ENCODE measurements at places on chromosomes 1 and 21. TPM values are rescaled to one million over a fixed set of nuclear protein-coding genes. Genes with fewer than 3 reads are reported as not detected.

SLC2A5 gene
- 13.2 TPM for polyA plus RNA-seq

MYOM3 gene
- polyA plus RNA-seq, result 86.7 TPM

MANEAL gene
- polyA plus RNA-seq, result 3.7 TPM

FCAMR gene
- polyA plus RNA-seq, result not detected

PGLYRP3 gene
- polyA plus RNA-seq, result not detected

MARK1 gene
- 2.6 TPM for polyA plus RNA-seq

KRTAP10-6 gene
- not detected for polyA plus RNA-seq

TCP10L gene
- 0.27 TPM for polyA plus RNA-seq

MAN1C1 gene
- 1.9 TPM for polyA plus RNA-seq

NLRP3 gene
- polyA plus RNA-seq, result 0.22 TPM

GRHL3 gene
- polyA plus RNA-seq, result not detected

- no peak for DNase-seq
These were observed 15.8 kb downstream of the OR14I1 start for GRCh38 chr1:248686815-248687214.

DNA sequence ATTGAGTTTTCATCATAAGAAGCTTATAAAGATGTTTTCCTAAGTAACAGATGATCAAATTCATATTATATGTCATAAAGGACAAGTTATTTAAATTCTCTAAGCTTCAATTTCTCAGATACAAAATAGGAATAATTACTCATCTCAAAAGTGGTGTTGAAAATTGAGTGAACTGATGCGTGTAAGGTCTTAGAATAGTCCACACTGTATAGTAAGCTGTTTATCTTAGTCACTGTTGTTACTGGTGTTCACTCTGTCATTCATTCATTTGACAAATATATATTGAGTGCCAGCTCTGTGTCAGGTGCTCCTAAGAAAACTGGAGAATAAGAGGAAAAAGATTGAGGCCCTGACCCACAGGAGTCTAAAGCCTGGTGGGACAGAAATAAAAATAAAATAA is 186.3 kb upstream of the BRINP3 start:
- DNase-seq, result no peak

DNA sequence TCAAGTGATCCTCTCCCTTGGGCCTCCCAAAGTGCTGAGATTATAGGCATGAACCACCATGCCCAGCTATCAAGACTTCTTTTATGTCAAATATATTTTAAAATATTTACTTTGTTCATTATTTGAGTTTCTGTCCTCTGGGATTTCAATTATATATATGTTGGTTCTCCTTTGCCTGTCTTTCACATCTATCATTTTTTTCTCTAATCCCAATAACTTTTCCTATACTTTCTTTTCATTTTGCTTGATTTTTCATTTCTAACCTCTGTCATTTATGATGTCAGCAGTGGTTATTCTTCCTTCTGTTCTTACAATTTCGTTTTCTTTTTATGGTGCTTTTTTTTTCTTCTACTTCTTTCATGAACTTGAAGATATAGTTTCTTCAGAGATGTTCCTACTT is 47.3 kb downstream of the SLC35F3 start:
- DNase-seq, result no peak

- DNase-seq, result no peak
These were observed 95.4 kb upstream of the GUCA2B start for GRCh38 chr1:42057800-42058199.

GRCh38 chr1:99849413-99849743 is 783 bp upstream of the AGL start:
- no peak for DNase-seq

GRCh38 chr1:184395370-184395769 is 8.5 kb downstream of the C1orf21 start:
- no peak for DNase-seq

DNA sequence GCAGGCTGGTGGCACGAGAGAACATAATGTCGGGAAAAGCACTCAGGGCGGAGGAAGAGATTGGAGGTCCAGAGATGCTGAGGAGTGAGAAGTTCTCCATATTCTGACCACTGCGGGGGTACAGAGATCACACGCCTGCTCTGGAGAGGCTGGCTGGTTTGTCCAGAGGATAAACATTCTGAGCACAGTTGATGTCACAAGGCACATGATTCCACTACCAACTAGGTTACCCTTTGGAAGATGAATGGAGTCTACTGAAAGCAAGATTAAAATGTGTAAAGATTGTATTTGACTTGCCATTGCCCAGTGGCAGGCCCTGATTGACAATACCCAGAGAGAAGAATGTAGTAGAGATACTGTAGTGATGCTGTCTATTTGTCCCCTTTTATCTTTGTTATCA is at the start of gene SPATA46:
TSS of gene SPATA46 (minus strand) at position 164 of the 400 bp plus-strand sequence. CDS start at position 100, 64 bp downstream.
- DNase-seq, result no peak

- no peak for DNase-seq
These were observed 1018.8 kb downstream of the AMY1C start for GRCh38 chr1:104768466-104768865.

DNA sequence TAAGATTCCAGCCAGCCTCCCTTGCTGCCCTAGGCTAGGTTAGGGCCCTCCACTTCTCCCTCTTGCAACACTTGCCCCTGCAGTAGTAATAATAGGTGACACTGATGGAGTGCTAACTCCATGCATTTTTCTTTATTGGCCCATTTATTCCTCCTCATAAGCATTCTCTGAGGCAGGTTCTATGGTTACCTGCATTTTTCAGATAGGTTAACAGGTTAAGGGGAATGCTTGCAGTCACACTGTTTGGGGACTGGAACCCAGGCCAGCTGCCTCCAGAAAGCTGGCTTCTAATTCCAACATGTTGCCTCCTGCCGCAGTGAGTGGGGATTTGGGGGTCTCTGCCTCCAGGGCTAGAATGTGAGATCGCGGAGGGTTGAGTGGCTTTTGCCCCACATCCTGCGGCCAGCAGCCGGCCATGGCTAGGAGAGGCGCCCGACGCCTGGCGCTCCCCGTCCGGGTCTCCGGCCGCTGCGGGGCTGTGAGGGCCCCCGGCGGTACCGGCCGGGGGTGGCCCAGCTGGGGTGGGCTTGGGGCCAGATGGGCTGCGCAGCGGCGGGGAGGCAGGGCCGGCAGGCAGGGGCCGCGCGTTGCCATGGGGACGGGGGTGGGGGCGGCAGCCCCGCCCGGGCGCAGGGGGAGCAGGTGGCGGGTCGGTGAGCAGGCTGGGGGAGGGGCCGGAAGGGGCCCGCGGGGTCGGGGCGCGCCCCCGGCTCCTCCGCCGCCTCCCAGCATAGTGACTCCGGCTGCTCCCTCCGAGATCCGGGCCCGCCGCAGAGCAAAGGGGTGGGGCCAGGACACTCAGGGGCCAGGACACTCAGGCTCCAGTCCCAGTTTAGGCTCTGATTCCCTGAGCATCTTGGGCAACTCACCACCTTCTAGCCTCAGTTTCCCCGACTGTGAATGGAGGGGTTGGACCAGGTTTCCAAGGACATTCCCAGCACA is 68.4 kb upstream of the SSBP3 start:
- DNase-seq, result peak; percentile 35

DNA sequence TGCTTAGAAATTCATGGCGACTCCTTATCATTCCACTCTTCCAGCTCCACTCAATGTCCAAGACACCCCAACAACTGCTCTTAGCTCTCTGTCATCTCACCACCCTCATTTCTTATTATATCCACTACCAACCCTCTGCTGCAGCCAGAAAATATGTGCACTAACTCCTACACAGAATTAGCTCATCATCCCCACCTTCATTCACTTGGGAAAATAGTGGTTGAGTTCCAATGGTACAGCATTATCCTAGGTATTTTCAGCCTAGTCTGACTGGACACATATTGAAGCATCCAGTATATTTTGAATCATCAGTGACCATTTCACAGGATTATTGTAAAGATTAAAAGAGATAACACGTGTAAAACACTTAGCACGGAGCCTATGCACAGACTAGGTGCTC is 16.7 kb upstream of the VSIG8 start:
- DNase-seq, result no peak

DNA sequence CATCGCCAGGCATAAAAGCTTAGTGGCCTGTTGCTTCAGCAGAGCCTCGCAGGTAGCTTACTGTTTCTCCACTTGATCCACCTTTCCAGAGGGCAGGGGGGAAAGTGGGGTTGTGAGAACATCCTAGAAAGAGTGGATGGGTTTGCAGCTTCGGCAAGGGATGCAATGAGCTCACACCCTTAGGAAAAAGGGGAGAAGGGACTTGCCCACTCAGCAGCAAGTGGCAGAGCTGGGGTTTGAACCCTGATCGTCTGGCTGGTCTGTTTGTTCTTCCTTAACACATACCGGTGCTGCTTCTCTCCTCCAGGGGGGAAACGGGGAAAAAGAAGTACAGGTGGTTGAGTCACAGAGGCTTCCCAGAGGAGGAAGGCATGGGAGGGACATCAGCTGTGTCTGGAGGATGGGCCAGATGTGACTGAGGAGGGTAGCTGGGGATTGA is 1.0 kb downstream of the TMEM201 start:
- DNase-seq, result no peak

- DNase-seq, result no peak
These were observed 16.4 kb downstream of the S100A7 start for GRCh38 chr1:153444078-153444477.

GRCh38 chr1:94302497-94302896 is 65.1 kb upstream of the ARHGAP29 start:
- no peak for DNase-seq

- no peak for DNase-seq
These were observed 9.3 kb upstream of the FCAMR start for GRCh38 chr1:206979379-206980043.

DNA sequence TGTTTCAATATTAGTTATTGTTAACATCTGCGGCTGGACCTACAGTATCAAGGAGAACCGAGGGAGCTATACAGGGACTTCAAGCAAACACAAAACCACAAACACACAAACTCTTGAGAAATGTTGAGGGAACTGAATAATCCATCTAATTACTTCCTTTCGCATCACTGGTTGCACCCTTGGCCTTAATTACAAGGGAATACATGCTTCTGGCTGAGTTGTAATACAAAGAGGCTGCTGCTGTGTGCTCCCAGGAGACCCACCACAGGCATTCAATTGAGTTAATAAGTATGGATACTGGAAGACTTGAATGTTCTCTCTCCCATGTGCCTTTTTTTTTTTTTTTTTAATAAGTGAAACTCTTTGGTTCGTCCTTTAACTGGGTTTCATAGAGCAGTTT is 16.8 kb upstream of the SMYD2 start:
- no peak for DNase-seq

DNA sequence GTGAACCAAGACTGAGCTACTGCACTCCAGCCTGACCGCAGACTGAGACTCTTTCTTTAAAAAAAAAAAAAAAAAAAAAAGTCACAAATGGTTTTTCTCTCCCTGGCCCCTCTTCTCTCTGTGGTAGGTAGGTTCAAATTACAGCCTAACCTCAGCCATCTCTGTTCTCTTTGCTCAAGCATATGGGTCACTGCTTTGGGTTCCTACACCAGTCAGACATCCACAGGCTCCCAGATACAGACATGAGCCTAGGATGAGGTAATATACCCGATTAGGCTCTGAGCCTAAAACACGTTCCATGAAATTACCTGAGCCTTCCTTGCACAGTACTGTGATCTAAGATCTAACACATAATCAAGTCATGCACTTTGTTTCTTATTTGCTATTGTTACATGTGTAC is 90.5 kb upstream of the JAK1 start:
- DNase-seq, result no peak

- no peak for DNase-seq
These were observed 206.2 kb upstream of the PTBP2 start for GRCh38 chr1:96515430-96515829.

DNA sequence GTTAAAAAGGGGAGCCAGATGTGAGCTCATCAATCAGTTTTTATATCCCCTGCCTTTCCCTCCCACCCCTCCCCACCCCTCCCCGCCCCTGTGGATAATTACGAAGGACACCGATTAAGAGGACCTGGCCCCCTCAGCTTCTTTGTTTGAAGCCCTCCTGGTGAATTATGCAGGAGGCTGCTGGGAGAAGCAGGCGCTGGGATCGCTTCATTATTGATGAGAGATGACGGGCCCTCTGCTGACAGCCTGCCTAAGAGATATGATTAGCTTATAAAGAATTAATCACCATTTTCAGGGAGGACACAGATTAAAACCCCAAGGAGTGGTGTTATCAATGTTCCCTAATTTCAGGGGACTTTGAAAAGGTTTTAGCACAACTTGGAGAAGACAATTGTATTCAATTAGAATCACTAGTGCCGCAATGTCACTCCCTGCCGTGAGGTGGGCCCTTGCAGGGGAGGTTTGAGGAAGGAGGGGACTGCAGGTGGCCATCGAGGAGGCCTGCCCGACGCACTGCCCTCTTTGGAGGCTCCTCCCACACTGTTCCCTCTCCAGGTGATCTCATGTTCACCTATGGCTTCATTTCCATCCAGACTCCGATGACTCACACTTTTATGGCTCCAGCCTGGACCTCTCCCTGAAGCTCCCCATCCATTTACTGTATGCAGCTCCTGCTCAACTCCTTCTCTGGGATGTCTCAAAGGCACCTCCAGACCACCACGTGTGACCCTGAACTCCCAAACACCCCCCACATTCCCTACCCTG is 67.0 kb upstream of the KLHDC7A start:
- no peak for DNase-seq

DNA sequence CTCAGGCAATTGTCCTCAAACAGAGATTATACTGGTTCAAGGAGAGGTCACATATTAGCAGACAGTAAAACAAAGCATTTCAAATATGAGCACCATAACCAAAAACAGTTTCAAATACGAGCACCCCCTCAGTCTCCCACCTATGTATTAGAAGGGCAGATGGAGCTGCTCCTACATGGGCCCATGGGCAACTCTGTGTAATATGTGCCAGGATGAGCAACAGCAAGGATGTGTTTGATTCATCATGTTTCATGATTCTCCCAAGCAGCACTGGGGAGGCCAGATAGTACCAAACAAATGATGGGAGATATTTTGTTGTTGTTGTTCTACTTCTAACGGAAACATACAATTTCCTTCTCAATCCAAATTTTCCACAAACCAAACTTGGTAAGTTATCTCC is 8.9 kb downstream of the ADSS2 start:
- no peak for DNase-seq

Measured in psoas muscle (tissue), 8 donors.